ENCODE measurements at places on chromosomes 7 and 10.

- DNase-seq = no peak
These were observed 1061.3 kb upstream of the LRRTM3 start for GRCh38 chr10:65864529-65864928.

DNA sequence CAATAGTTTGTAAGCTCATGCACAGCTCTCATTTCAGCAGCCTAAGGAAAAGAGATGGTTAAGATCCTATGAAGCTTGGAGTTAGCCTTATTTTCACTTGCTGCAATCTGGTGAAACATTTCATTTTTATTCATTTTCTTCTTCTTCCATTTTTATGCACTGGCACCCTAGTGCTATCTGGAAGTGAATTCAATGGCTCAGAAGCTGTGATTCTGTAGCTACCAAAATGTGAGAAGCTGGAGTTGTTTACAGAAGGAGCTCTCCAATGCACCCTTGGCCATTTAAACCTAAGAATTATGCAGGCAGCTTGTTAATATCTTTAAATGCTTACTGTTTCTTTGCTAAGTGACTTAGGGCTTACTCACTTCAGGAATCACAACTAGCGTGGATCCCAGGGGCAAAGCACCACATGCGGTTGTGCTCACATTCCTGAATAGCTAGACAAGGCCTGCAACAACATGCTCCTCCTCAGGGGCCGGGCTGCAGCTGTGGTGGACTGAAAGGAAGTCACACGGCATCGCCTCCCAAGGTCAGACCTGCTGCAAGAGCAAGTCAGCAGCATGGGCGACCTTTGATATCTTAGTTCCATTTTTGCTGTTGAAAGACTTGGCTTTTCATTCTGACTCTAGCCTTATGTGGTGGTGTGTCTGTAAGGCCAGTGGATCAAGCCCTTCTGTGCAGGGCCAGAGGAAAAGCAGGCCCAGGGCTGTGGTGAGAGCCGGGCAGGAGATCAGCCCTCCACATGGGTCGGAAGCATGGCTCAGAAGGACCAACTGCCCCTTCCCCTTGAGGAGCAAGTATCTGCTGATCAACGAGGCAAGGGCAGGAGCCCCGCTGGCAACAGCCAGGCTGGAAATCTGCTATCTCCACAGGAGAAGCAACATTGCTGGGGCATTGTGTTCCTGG, 91.9 kb upstream of the MBL2 start:
- DNase-seq = no peak

- DNase-seq = no peak
These were observed 47.1 kb downstream of the DIP2C start for GRCh38 chr10:642186-642890.

GRCh38 chr10:34430685-34431084, 384.4 kb downstream of the PARD3 start:
- no peak for DNase-seq

- no peak for DNase-seq
These were observed 79.4 kb downstream of the VSTM4 start for GRCh38 chr10:49035920-49036319.

- DNase-seq = no peak
These were observed 39.8 kb downstream of the GNA12 start for GRCh38 chr7:2804227-2804763.

- no peak for DNase-seq
These were observed 39.3 kb downstream of the HBP1 start for GRCh38 chr7:107208024-107208521.

DNA sequence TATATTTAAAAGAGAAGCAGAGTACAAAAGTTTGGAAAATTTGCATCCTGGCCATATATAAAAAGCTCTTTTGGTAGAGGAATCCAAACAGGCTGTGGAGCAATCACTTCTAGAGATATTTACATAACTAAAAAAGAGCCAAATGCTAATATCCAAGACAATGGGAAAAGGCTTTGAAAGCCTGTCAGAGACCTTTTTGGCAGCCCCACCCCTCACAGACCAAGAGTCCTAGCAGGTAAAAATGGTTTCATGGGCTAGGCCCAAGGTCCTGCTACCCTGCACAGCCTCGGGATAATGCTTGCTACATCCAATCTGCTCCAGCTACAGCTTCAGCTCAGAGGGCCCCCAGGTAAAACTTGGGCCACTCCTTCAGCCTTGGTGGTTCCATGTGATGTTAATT, 430.2 kb upstream of the KCND2 start:
- DNase-seq = no peak

GRCh38 chr7:150375662-150376521, 3.2 kb upstream of the ZNF775 start:
- no peak for DNase-seq

GRCh38 chr10:87733081-87733480, 73.4 kb downstream of the PAPSS2 start:
- DNase-seq = no peak

DNA sequence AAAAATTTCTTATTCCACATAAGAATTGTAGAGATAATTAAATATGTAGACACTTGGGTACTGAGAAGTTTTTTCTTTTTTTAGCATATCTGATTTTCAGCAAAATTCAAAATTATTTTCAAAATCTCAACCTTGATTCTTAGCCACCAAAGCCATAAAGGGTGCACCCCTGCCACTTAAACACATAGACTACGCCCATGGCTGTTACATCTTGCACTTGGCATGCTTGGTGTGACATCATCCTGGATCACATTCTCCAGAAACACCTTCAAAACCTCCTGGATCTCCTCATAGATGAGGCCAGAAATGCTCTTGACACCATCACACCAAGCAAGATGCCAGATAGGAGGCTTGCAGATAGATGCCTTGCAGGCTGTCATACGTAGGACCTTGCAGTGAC, 89.1 kb upstream of the KLF14 start:
- no peak for DNase-seq

GRCh38 chr7:20270867-20271266, 53.7 kb upstream of the MACC1 start:
- no peak for DNase-seq

DNA sequence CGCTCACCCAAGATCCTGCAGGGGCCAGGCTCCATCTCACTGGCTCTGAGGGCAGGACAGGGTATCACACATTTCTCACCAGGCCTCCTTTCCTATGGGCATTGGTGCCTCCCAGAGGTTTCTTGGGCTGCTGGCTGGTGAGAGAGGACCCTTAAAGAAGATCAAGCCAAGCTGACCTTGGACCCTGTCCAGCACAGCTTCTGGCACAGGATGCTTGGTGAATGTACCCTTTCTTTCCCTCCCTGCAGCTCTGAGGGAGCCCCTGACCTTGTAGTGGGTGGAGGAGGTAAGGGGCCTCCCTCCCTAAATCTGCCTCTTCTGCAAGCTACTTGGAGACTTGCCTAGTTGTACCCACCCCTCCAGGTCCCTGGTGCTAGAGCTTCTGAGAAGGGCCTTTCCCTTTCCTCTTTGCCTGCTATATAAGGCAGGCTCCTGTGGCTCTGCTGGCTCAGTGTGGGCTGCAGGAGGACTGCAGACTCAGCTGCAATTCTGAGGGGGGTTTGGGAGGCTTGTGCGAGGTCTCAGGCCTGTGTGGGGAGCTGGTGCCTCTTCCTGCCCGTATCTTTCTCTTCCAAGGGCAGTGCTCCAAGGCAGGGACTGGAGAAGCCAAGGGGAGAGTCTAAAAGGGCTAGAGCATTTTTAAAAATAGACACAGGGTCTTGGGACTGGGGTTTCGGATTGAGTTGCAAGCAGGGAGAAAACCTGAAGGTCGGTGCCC, 11.7 kb upstream of the TRIM8 start:
- DNase-seq = no peak

DNA sequence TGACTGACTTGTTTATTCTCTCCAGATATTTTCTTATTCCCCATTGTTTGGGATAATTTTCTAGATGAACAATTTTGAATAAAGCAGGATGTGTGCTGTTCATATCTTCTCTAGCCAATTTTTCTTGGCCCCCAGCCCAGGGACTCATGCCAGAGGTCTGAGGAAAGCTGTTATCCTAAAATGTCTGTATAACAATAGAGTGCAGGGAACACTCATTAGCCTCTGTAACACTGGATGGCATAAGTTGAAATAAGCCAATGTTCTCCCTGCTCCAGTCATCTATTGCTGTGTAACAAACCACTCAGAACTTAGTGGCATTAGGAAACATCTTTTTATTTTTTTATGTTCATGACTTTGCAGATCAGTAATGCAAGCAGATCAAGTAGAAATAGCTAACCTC, 121.7 kb upstream of the TRIM24 start:
- DNase-seq = no peak

- no peak for DNase-seq
These were observed 85.9 kb downstream of the LSMEM1 start for GRCh38 chr7:112566442-112567324.

- DNase-seq = no peak
These were observed 188.0 kb downstream of the GRID1 start for GRCh38 chr10:86178401-86179152.

GRCh38 chr7:65338346-65338745, 35.3 kb upstream of the ZNF92 start:
- DNase-seq = no peak

DNA sequence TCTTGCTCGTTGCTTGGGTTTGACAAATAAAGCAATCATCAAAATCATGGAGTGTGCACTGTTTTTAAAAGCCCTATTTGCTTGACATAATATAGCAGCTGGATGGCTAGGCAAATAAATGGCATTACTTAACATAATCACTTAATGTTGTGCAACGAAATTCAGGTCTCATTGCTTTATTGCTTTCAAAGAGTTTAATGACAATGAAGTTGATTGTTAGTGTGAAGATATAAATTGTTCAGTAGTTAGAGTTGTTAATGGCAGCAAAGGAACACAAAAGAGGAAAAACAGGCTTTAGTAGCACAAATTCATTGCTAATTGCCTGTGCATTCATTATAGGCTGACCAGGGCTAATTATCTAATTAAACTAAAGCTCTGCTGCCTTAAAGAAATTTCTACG, 7.6 kb upstream of the ADO start:
- DNase-seq = no peak

Measured in stimulated activated CD8-positive, alpha-beta memory T cell treated with anti-CD3 and anti-CD28 coated beads, Interleukin-2, amount 100 ng/mL, for 1 hour (primary cell).